ENCODE measurements at places on chromosomes 1 and 21.

DNA sequence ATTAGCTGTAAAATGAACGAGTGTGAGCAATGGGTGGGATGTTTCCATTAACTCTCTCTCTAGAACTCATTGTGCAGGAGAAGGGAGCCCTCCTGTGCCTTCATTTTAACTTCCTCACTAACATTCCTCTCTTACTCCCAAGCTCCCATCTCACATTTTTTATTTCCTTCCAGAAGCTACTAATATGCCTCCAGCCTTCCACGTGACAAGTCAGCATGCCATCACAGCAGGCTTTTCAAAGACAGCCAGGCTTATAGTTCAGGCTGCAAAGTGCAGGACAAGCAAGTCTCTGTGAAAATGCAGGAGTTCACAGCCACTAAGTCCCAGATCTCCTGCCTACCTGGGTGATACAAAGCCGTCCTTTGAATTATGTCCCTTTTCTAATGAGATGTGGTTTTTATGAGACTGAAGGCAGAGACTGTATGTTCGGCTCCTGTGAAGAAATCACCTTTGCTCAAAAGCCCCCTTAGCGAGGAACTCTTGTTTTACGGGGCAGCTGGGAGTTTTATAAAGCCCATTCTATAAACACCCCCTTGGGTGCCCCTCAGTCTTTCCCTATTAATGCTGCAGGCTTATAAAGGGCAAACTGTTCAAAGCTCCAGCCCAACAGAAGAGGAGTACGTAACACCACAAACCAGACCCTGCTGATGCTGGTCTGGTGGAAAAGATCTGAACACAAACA is 14.8 kb upstream of the ANGPTL7 start:
- no peak for DNase-seq

DNA sequence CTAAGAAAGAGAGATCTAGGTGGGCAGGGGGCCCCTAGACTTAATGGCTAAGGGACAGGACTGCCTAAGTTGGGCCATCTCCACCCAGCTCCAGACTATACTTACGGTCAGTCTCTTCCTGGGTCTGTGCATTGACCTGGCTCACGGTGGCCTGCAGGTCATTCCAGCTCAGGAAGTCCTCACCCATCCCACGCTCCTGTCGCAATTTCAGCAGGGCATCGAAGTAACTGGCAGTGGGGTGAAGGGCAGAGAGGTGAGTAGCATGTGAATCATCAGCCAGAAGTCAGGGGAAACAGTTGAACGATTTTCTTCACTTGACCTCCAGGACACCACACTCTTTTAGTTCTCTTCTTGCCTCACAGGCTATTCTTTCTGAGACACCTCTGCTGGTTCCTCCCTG is 20.5 kb downstream of the IQGAP3 start:
- no peak for DNase-seq

DNA sequence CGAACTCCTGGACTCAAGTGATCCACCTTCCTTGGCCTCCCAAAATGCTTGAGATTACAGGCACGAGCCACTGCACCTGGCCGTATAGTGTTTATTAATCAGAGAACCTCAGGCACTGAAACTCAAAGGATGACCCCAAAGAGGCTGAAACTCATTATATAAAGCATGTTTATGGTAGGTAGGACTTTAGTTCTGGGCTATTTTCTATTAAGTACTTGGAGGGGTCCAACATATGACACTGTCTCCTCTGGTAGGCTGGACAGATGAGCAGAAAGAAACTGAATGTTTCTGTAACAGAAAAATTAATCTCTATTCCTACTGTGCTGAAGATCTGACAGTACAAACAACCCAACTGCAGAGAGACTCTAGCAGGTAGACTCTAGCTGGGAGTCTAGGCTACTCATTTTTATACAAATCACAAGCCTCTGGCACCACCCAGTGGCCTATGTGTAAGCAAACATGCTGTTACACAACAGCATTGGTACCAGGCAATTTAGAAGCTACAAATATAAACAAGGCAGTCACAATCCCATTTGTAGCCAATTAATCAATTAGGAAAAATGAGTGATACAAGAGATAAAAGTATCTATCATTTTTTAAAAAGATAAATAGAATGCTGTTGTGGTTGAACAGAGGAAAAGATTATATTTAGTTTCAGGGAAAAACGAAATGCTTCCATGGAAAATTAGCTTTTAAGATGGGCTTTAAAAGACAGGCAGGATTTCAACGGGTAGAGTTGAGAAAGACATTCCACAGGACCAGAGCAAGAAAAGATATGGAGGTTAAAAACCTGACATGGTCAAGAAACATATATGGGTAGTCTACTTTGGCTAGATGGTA is 10.4 kb downstream of the DCAF8 start:
- DNase-seq: peak; percentile 83

- DNase-seq: no peak
Observed at GRCh38 chr1:172883844-172884243, 166.9 kb downstream of the TNFSF18 start.

Data from OCI-LY7 (cell line).